ENCODE measurements at places on chromosomes 11 and 22.

- peak; percentile 40 for DNase-seq
Measured at GRCh38 chr11:34632105-34632791, 11.4 kb downstream of the EHF start.

DNA sequence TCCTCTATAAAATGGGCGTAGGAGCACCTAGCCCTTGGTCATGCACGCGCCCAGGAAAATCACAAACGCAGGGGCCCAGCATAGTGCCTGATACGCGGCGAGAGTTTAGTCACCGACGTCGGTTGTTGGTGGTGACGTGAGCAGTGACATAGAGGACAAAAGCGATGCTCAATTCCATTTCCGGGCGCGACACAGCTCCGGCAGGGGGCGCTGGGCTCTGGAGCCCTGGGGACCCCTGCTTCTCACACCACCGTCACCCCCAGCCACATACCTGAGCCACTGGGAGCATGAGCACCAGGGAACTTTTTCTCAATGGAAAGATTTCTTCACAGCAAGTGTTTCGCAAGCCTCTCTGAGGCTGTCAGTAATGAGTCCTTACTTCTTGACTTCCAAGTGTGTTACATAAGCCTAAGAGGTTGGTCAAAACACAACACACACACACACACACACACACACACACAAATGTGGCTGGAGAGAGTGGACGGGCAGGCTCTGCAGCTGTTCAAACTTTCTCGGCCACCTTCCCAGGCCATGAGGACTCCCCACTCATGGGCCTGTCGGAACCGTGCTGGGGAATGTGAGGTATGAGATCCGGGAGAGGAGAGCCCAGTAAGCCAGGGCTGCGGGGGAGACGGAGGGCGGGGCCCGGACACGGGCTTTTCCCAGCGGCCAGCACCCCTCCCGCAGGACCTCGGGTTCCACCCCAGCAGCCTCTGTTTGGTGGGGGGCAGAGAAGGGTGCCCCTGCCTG, 36.9 kb upstream of the LINC01488 start:
- DNase-seq = no peak

- no peak for DNase-seq
Measured at GRCh38 chr11:10398525-10398924, 56.5 kb upstream of the AMPD3 start.

DNA sequence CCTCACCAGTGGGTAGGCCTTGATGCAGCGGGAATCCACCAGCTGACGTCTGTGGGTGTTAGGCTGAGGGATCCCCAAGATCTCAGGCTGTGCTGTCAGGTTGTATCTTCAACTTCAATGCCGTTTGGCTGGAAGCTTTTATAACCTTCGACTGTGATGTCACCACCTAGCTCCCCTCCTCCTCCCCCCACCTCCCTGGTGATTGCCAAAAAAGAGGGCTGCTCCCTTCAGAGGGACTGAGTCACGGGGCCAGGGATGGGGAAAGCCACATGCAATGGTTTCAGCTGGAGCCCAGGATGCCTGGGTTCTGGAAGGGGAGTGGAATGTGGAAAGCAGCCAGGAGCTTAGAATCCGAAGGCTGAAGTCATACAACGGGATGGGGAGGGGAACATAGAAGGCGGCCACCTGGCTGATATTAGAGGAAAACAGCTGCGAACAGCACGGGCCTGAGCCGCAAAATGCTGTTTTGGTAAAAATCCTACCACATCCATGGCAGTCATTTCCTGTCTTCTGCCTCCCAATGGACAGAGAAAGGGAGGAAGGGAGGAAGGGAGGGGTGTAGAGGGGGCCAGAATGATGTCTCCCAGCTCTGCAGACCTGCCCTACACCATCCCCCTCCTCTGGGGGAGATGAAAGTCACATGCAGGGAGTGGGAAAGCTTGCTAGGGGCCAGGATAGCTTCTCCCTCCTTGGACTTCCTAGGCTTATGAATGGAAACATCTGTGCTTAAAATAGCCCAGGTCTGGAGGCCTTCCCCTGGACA, at the start of gene LRRN4CL:
LRRN4CL (minus strand) TSS at position 110 of the 763 bp plus-strand sequence. CDS start 1,022 bp downstream, outside the sequence.
- DNase-seq = peak; percentile 77

DNA sequence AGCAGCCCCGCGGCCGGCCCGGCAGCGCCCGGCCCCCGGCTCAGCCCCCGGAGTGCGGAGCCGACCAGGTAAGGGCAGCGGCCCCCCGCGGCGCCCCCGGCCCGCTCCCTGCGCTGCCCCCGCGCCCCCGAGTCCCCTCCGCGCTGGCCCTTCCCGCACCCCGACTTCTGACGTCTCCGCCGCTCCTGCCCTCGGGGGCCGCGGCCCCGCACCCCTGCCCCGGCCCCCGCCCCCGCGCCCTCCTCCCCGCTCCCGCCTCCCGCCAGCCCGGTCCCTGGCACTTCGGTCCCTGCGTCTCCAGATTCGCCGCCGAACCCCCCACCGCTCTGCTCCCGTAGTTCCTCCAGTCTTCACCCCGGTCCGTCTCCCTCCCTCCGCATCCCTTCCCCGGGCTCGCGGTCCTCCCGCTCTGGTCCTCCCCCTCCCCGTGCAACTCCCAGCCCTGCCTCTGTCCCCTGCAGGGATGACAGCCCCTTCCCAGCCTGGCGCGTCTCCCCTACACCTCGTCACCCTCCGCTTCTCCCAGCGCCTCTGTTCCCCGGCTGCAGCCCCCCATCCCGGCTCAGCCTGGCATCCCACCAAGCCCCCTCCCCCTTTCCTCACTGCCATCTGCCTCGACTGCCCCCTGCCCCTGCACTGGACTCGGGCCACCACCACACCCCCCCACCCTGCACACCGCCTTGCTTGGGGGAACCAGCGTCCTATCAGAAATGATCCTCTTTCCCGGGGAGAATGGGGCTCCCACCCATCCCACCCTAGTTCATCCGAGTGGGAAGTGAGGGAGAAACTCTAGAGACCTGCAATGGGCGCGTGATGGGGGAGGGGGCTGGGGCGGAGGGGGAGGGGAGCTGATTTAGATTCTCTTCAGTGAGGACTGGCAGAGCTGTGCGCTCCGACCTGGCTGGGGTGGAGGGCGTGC, 531 bp downstream of the GRIK4 start:
- DNase-seq = no peak

- peak; percentile 48 for DNase-seq
Measured at GRCh38 chr11:13343931-13344717, 66.5 kb downstream of the BMAL1 start.

- no peak for DNase-seq
Measured at GRCh38 chr11:957212-957920, 31.7 kb downstream of the AP2A2 start.

DNA sequence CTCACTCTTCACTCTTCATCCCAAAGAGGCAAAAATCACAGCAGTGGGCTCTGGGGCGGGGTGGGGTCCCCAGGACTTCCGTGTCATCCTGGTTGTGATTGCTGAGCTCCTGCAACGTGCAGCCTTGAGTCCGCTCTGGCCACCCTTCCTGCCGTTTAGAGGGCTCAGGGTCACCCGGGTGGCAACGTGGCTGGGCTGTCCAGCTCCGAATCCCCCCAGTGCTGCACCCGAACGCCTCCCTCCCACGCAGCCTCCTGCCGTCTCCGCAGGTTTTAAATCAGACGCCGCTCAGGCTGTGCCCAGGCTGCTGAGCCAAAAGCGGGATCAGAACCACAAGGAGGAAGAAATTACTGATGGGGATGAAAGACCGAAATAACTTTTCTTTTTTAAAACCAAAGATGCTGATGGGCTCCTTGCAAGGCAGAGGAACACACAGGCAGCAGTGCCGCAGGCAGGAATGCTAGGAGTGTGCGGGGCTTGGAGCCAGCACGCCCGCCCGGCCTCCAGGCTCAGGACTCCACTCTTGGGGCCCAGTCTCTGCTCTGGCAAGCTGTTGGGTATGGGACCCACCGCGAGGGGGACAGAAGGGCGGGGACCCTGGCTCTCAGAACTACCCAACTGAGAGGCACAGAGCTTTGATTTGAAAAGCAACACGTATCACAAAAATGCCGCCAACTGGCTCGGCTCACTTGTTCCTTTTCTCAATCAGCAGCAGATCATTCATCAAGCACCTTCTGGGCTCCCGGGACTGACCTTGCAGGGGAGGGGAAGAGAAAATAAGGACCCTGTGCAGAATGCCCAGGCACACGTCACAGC, 313.0 kb downstream of the CTTN start:
- DNase-seq = no peak

- DNase-seq = no peak
Measured at GRCh38 chr22:47133061-47133969, 370.9 kb downstream of the TBC1D22A start.

All from H54 (cell line).